ENCODE measurements at places on chromosomes 16 and 17.
A peak's percentile ranks its signal among the peaks of the same experiment; 100 is the strongest.

GRCh38 chr16:46729326-46729995 is 18.7 kb downstream of the MYLK3 start:
- no peak for DNase-seq

GRCh38 chr16:30085820-30086219 is 5.9 kb downstream of the TBX6 start:
- no peak for DNase-seq

DNA sequence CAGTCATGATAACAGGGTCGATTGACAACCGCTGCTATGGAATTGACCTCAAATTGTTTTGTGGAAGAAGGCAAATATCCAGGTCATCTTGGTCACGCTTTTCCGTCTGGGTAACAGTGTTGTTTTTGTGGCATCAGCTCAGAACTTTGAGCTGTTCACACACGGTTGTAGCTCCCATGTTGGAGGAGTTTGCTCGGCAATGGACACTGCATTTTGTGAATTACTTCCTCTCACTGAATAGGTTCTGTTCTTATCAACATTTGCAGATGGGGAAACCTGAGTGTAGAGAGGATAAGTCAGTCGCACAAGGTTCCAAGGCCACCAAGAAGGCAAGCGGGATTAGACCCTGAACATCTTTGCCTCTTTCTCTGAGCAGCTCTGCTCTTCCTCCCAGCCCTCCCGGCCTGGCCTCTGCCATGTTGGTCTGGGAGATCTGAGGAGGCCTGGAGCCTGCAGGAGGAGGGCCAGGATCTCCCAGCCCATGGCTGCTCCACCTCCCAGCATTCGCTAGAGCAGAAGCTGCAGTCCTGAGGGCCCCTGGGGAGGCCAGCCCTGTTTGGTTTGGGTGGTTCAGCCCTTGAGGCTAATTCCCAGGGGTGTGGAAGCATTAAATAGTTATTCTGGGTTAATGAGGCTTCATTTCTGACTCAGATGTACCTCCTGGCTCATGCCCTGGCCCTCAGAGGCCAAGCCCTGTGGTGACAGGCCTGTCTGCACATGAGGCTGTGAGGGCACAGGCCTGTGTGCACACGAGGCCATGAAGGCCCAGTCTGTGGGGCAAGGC is 154.1 kb upstream of the PLCG2 start:
- DNase-seq = no peak

- DNase-seq = peak; percentile 67
Measured at GRCh38 chr16:77212741-77213541, 13.7 kb downstream of the SYCE1L start.

- DNase-seq = no peak
Measured at GRCh38 chr16:74046524-74046923, 250.1 kb upstream of the PSMD7 start.

DNA sequence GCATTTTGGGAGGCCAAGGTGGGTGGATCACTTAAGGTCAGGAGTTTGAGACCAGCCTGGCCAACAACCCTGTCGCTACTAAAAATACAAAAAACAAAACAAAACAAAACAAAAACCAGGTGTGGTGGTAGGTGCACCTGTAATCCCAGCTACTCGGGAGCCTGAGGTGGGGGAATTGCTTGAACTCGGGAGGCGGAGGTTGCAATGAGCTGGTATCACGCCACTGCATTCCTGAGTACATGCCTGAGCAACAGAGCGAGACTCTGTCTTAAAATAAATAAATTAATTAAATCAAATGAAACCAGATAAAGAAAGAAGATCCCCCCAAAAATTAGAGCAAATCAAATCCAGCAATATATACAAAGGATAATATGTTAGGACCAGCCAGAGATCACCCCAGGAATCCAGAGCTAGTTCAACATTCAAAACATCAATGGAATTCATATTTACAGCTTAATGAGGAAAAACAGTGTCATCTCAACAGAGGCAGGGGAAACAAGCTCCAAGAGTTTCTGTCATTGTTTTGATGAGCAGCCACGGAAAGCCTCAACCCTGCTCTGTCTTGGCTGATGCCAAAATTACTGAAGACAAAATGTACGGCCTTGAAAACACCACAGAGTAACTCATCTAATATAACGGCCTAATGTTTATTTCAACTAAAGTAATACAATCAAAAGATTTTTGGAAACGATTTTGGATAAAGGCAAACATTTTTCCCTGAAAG is 3.7 kb downstream of the PEMT start:
- no peak for DNase-seq

- DNase-seq = no peak
Measured at GRCh38 chr17:1272701-1273100, 2.5 kb downstream of the BHLHA9 start.

DNA sequence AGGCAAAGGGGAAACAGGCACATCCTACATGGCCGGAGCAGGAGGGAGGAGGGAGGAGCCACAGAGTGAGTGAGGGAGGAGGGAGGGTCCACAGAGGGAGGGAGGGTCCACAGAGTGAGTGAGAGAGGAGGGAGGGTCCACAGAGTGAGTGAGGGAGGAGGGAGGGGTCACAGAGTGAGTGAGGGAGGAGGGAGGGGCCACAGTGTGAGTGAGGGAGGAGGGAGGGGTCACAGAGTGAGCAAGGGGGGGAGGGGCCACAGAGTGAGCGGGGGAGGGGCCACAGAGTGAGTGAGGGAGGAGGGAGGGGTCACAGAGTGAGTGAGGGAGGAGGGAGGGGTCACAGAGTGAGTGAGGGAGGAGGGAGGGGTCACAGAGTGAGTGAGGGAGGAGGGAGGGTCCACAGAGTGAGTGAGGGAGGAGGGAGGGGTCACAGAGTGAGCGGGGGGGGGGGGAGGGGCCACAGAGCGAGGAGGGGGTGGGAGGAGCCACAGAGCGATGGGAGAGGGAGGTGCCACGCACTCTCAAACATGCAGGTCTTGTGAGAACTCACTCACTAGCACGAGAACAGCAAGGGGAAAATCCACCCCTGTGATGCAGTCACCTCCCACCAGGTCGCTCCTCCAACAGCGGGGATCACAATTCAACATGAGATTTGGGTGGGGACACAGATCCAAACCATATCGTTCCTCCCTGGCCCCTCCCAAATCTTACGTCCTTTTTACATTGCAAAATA is 24.3 kb upstream of the CDH15 start:
- no peak for DNase-seq

- no peak for DNase-seq
Measured at GRCh38 chr16:86142801-86143236, 243.9 kb downstream of the IRF8 start.
